ENCODE measurements at places on chromosomes 13 and 19. TPM values are rescaled to one million over a fixed set of nuclear protein-coding genes. Genes with fewer than 3 reads are reported as not detected.

KLK12 gene
- total RNA-seq, result not detected

PPAN gene
- 39.4 TPM for total RNA-seq

NAPSA gene
- 0.45 TPM for total RNA-seq

GARIN5A gene
- total RNA-seq, result 0.84 TPM

COX7A1 gene
- 13.5 TPM for total RNA-seq

TEAD2 gene
- 49.4 TPM for total RNA-seq

ZNF491 gene
- total RNA-seq, result 1.0 TPM

CADM4 gene
- total RNA-seq, result 1.5 TPM

IL4I1 gene
- 0.30 TPM for total RNA-seq

LENG8 gene
- total RNA-seq, result 30.9 TPM

TMPRSS9 gene
- not detected for total RNA-seq

GPR42 gene
- not detected for total RNA-seq

CGB2 gene
- 0.34 TPM for total RNA-seq

PRTN3 gene
- total RNA-seq, result not detected

RFX1 gene
- total RNA-seq, result 5.0 TPM

ZNF763 gene
- total RNA-seq, result 0.17 TPM

TNFRSF19 gene
- 34.5 TPM for total RNA-seq
